A673 (cell line): ENCODE measurements at places on chromosomes 5 and 9.

- no peak for DNase-seq
These were observed 6.8 kb upstream of the SLC2A6 start for GRCh38 chr9:133485531-133486260.

- DNase-seq, result no peak
These were observed 4.5 kb downstream of the SPARC start for GRCh38 chr5:151682240-151682639.

DNA sequence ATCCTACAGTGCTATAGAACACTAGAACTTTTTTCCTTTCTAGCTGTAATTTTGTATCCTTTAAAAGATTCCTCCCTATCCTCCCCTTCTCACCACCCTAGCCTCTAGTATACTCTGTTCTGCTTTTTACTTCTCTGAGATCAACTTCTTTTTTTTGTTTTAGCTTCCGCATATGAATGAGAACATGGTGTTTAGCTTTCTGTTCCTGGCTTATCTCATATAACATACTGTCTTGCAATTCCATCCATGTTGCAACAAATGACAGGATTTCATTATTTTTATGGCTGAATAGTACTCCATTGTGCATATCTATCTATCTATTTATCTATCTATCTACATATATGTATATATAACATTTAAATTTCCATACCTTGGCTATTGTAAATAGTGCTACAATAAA lies 126.0 kb upstream of the MAN2A1 start:
- no peak for DNase-seq

GRCh38 chr5:157986431-157986990 lies 127.6 kb upstream of the CLINT1 start:
- DNase-seq, result no peak

DNA sequence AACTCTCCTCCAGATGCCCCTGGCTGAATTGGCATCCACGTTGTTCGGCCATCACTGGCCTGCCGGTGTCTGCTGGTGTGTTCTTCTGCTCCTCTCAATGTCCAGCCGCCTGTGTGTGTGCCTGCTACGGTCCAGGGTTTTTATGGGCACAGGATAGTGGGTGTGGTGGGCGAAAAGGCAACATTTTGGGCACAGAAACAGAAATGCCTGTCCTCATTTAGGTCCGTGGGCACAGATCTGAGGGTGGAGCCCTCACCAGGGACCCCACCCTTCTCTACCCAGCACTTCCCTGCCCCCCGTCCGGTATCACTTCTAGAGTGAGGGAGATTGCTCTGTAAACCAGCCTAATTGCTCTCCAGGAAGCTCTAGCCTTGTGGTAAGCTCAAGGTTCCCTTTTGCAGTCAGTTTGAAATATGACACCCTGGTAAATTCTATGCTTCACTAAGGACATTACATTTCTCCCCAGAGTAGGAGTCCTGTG lies 410.1 kb downstream of the MAT2B start:
- DNase-seq, result no peak

GRCh38 chr9:98280574-98280973 lies 25.1 kb upstream of the TBC1D2 start:
- peak; percentile 58 for DNase-seq

GRCh38 chr5:178370102-178370501 lies 137.5 kb upstream of the PHYKPL start:
- no peak for DNase-seq

GRCh38 chr5:117732264-117732663 lies 1157.6 kb upstream of the SEMA6A start:
- no peak for DNase-seq

GRCh38 chr5:154112255-154112654 lies 73.5 kb downstream of the MFAP3 start:
- DNase-seq, result no peak

- DNase-seq, result no peak
These were observed 1.9 kb downstream of the IRGM start for GRCh38 chr5:150848271-150848670.

DNA sequence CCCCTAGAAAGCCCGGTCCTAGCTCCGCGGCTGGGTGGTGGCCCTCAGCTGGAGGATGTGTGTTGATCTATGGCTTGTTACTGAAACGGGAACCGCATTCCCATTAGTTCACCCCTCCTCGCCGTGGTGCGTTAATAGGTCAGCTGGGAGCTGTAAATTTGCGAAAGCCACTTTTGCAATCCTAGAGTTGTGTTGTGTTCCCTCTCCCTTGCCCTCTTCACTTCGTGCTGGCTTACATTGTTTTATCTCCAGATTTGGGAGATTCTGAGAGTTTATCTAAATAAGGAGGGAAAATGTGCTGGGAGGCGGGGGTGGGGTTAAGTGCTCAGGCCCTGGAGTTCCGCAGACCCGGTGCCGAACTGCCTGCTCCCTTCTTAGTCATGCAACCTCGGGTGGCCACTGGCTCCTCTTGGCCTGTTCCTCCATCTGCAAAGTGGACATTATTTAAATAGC lies 62.8 kb downstream of the HMCN2 start:
- DNase-seq, result no peak

DNA sequence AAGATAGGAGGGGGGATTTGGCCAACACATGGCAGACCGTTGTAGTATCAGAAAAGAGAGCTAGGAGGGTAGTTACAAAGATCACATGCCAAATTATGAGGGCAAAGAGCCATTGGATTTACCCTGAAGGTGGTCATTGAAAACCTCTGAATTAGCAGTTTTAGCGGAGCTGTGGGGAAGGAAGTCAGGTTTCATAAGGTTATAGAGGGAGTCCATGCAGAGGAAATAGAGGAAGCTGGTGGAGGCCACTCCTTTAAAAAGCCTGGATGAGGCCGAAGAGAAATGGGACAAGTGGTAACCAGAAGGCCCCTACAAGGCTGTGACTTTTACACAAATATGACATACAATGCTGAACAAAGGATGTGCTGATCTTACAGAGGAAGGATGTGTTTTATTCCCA lies 13.2 kb downstream of the DOCK8 start:
- DNase-seq, result no peak

DNA sequence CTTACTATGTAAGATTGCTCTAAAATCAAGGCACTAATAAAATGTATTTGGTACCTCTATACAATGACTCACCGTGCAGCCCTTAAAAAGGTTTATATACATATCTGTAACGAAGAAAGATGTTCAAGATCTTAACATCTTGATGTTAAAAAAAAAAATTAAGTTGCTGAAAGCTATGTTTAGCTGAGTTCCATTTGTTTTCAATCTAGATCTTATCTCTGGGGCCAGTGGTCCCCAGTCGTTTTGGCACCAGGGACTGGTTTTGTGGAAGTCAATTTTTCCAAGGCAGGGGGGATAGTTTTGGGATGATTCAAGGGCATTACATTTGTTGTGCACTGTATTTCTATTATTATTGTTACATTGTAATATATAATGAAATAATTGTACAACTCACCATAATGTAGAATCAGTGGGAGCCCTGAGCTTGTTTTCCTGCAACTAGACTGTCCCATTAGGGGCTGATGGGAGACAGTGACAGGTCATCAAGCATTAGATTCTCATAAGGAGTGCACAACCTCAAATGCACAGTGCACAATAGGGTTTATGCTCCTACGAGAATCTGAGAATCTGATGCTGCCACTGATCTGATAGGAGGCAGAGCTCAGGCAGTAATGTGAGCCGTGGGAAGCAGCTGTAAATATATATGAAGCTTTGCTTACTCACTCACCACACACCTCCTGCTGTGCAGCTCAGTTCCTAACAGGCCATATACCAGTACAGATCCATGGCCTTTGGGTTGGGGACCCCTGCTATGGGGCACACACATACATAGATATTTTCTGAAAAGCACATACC lies 27.6 kb upstream of the TSLP start:
- peak; percentile 71 for DNase-seq

DNA sequence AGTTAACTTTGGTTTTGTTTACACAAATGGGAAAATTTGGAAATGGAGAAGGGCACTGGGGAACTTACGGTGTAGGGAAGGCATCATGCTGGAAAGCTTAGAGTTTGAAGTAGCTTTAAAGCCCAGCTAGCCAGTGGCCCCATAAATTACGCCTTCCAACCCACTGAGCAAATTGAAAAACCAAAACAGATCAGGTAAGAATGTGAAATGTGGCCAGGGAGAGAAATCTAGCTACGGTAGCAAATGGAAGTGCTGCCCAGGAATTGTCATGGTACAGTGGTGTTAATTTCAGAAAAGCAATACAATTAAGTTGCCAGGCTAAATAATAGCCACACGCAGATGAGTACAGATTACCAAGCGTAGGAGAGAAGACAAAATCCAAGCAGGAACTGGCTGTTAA lies 654.8 kb downstream of the PRELID2 start:
- DNase-seq, result no peak

DNA sequence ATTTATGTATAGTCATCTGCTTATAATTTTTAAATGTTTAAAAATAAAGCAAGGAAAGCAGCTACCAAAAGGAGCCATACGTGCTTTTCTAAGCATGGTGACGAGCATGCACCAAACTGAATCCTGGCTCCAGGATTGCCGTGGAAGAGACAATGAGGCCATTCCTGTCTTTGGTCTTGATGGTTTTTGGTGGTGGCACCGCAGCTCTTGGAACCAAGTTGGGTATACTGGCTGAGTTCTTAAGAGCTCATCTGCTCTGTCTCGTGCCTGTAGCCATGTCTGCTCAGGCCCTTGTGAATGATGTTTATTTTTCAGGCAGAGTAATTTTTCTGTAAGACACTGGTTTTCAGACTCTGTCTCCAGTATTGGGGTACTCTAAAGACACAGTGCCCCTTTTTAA lies 246.1 kb downstream of the FANCC start:
- no peak for DNase-seq

GRCh38 chr5:123180178-123180577 lies 91.1 kb downstream of the PRDM6 start:
- DNase-seq, result no peak

DNA sequence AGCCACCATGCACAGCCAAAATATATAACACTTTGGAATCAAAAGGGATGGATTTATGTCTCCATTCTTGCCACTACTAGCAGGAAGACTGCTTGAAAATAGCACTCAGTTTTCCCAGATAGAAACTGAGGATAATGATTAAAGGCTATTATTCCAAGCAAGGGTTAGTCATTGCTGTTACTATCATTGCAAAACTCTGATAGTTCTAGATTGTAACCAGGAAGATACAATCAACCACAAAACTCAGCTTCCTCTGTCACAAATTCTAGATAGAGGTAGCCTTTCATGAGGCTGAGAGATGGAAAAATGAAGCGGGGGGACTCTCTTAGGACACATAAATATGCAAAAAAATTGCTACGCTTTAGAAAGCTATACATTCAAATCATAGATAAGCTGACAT lies 3.1 kb downstream of the ANXA1 start:
- DNase-seq, result peak; percentile 21
